ENCODE measurements at places on chromosomes 1 and 21.

GRCh38 chr1:21843996-21844395, 31.9 kb downstream of the LDLRAD2 start:
- no peak for DNase-seq

- DNase-seq = no peak
Observed at GRCh38 chr1:169027607-169028320, 78.7 kb upstream of the ATP1B1 start.

DNA sequence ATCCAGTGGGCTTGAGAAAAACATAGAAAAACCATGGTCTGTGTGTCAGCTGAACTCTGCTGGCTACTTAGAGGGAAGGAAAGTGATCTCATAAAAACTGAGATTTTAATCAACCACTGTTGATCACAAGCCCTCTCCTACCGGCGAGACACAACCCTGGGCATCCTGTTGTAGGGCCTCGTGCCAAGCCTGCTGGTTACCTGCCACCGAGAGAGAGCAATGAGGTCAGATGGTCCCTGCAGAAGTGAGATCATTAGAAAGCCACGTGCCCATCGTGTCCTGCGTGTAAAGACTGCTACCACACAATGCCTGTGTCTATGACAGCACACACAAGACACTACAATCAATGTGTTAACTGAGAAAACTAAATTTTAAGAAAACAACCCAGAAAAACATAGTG, 41.7 kb upstream of the GPR153 start:
- no peak for DNase-seq

DNA sequence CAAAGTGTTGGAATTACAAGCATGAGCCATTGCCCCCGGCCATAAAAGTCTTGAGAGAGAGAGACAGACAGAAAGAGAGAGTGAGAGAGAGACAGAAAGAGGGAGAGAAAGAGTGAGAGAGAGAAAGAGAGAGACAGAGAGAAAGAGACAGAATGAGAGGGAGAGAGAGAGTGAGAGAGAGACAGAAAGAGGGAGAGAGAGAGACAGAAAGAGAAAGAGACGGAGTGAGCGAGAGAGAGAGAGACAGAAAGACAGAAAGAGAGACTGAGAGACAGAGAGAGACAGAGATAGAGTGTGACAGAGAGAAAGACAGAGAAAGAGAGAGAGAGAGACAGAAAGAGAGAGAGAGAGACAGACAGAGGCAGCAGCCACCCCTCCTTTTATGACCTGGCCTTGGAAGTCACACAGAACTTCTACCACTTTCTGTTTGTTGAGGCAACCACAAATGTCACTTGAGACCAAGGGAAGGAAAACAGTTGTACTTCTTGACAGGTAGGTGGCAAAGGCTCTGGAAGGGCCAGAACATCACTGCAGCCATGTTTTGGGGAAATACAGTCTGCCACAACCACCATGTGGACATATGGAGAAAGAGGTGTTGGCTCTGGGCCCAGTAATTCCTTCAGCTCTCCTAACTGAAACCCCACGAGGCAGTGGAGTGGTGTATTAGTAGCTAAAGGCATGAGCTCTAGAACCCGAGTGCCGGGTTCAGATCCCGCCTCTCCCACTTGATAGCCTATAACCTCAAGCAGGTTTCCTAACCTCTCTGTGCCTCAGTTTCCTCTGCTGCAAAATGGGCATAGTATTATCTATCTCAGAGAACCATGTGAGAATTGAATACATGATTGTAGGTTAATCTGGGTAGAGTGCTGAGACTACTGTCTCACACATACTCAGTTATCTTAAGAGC, 50.6 kb downstream of the TNFRSF8 start:
- DNase-seq = no peak

- DNase-seq = no peak
Observed at GRCh38 chr1:56457756-56458375, 121.5 kb downstream of the PLPP3 start.

DNA sequence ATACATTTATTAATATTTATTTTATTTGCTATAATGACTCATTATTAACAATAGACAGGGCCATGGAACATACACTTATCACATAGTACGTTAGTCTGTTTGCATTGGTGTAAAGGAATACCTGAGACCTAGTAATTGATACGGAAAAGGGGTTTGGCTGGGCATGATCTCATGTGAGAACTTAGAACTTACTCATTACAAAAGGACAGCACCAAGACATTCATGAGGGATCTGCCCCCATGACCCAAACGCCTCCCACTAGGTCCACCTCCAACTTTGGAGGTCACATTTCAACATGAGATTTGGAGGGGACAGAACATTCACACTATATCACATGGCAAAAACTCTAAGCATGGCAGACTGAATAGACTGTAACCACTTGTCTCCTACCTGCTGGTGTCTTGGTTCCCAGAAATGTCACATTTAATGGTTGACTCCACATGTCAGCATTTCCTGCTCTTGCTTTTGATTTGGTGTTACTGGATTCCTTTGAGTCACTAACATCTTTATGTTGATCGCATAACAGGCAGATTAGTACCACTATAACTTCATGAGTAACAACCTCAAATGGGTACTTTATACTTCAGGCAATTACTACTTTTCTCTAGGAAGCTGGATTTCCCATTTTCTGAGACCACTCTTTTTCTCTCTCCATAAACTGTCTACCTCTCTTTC, 3.5 kb upstream of the C1orf116 start:
- no peak for DNase-seq

GRCh38 chr1:24503059-24503751, 569 bp downstream of the RCAN3 start:
- DNase-seq = no peak
